ENCODE measurements at places on chromosomes 3 and 15.
A peak's percentile ranks its signal among the peaks of the same experiment; 100 is the strongest.

GRCh38 chr15:31372635-31373091 lies 46.0 kb downstream of the KLF13 start:
- no peaks in the 10 kb centered on the region for H3K27me3 ChIP-seq
- H3K4me1 ChIP-seq = peaks cover 86% of the 10 kb centered on the region
- no peak overlapping the region for H3K27ac ChIP-seq

- H3K4me1 ChIP-seq = peaks cover 34% of the 10 kb centered on the region
- H3K36me3 ChIP-seq = peaks cover 52% of the 10 kb centered on the region
- no peak for DNase-seq
Observed at GRCh38 chr15:57152666-57153539, 223.4 kb upstream of the CGNL1 start.

- peak overlapping the region; percentile 89 for H3K27ac ChIP-seq
- DNase-seq = no peak
- no peak overlapping the region for H3K4me3 ChIP-seq
- H3K36me3 ChIP-seq = peaks cover 6% of the 10 kb centered on the region
Observed at GRCh38 chr3:4581498-4581897, 88.3 kb downstream of the ITPR1 start.

DNA sequence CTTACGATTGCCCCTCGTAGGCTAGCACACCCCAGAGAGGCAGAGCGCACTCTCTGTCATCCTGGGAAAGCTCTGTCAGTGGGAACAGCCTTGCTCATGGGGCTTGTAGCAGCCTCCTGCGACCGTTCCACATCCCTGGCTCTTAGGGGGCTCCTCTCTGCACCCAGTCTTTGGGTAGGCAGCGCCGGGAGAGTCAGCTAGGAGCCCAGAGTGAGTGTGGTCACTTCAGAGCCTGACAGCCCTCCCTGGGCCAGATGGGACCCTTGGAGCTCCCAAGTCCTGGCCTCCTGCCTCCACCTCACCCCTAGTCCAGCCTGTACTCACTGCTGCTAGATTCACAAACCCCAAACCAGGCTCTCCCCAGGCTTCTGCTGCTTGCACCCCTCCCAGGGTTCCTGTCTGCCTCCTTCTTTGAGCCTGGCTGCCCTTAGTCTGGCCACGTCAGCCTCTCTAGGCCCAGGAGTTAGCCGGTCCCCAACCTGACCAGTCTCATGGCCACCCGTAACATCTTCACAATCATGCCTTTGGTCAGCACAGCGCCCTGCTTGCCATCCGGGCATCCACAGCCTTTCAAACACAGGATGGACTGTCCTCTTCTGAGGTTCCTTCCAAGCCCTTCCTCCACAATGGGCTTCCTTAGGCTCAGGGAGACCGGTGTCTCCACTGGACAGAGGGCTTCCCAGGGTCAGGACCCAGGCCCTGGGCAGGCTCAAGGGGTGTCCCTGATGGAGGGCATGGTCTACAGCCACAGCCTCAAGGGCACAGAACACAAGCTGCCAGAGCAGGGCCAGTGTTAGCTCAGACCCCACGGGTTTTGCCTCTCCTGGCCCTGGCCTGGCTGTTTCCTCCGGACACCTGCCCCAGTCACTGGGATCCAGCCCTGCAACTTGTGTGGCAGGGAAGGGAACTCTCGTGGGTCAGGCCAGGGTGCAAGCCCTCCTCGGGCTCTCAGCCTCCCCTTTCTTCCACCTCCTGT lies 4.6 kb downstream of the ACSBG1 start:
- no peaks in the 10 kb centered on the region for H3K36me3 ChIP-seq
- no peak for DNase-seq
- no peak overlapping the region for H3K27ac ChIP-seq
- no peak overlapping the region for H3K4me3 ChIP-seq
- peaks cover 8% of the 10 kb centered on the region for H3K27me3 ChIP-seq

DNA sequence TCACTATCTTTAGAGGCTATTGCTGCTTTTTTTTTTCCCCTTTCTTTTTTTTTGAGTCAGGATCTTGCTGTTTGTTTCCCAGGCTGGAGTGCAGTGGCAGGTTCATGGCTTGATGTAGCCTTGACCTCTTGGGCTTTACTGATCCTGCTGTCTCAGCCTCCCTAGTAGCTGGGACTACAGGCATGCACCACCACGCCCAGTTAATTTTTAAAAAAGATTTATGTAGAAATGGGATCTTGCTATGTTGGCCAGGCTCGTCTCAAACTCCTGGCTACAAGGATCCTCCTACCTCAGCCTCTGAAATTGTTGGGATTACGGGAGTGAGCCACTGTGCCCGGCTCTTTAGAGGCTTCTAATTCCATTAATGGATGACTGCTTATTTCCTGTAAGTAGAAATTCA lies 15.1 kb downstream of the MGA start:
- no peak for DNase-seq
- no peaks in the 10 kb centered on the region for H3K27me3 ChIP-seq
- peaks cover 52% of the 10 kb centered on the region for H3K4me1 ChIP-seq
- peaks cover 29% of the 10 kb centered on the region for H3K36me3 ChIP-seq

GRCh38 chr3:114122027-114122709 lies 56.7 kb downstream of the DRD3 start:
- peaks cover 8% of the 10 kb centered on the region for H3K27me3 ChIP-seq
- no peak overlapping the region for H3K27ac ChIP-seq
- H3K36me3 ChIP-seq = no peaks in the 10 kb centered on the region
- DNase-seq = no peak
- no peak overlapping the region for H3K4me3 ChIP-seq
- no peaks in the 10 kb centered on the region for H3K4me1 ChIP-seq

- DNase-seq = no peak
- H3K4me3 ChIP-seq = no peak overlapping the region
- no peak overlapping the region for H3K27ac ChIP-seq
- H3K27me3 ChIP-seq = peaks cover 4% of the 10 kb centered on the region
- H3K4me1 ChIP-seq = no peaks in the 10 kb centered on the region
Observed at GRCh38 chr3:172073262-172073915, 34.0 kb downstream of the FNDC3B start.

DNA sequence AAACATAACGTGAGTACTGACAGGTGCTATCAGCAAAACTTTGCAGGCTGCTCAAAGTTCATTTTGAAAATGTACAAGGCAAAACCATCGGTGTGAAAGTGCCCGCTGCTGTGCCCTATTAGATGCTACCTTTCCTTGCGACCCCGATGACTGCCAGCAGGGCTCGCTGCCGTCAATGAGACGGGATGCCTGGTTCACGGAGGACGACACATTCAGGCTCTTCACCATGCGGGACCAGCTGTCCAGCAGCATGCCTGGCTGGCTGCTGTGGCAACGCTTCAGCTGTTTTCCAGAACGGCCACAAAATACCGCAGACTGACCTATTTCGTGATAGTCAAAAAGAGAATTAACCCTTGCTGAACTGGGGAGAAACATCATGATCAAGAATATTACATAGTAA lies 92.7 kb upstream of the OCA2 start:
- no peak overlapping the region for H3K27ac ChIP-seq
- peaks cover 3% of the 10 kb centered on the region for H3K4me1 ChIP-seq
- no peaks in the 10 kb centered on the region for H3K27me3 ChIP-seq

GRCh38 chr3:125281381-125281780 lies 68.8 kb upstream of the SLC12A8 start:
- H3K36me3 ChIP-seq = peaks cover 33% of the 10 kb centered on the region
- H3K4me3 ChIP-seq = no peak overlapping the region
- H3K4me1 ChIP-seq = peaks cover 5% of the 10 kb centered on the region
- no peak for DNase-seq
- no peaks in the 10 kb centered on the region for H3K27me3 ChIP-seq

- no peak overlapping the region for H3K4me3 ChIP-seq
- H3K4me1 ChIP-seq = no peaks in the 10 kb centered on the region
- DNase-seq = no peak
- peaks cover 7% of the 10 kb centered on the region for H3K27me3 ChIP-seq
Observed at GRCh38 chr15:60065951-60066350, 61.8 kb downstream of the FOXB1 start.

DNA sequence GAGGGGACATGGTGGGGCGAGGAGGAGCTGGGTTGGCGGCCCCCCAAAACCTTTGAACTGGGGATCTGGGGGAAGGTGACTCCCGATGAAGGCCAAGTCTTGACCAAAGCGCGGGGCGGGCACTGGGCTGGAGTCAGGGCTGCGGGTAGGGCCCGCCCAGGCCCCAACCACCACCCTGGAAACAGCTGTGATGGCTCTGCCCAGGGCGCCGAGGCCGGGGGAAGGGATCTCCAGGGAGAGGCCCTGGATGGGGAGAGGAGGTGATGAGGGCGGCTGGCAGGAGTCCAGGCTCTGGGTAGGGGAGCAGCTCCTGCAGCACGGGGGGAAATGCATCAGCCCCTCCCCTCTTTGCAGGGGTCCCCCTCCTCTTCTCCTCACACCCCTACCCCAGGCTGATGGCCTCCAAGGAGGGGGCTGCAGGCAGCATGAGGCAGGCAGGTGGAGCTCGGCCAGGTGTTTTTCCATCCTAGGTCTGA lies 5.9 kb upstream of the C15orf39 start:
- H3K27me3 ChIP-seq = peaks cover 44% of the 10 kb centered on the region
- H3K4me3 ChIP-seq = no peak overlapping the region
- peaks cover 18% of the 10 kb centered on the region for H3K4me1 ChIP-seq
- no peaks in the 10 kb centered on the region for H3K36me3 ChIP-seq
- H3K27ac ChIP-seq = no peak overlapping the region

GRCh38 chr3:106643684-106644161 lies 733.5 kb upstream of the CCDC54 start:
- H3K4me1 ChIP-seq = peaks cover 6% of the 10 kb centered on the region
- H3K36me3 ChIP-seq = no peaks in the 10 kb centered on the region
- no peak overlapping the region for H3K27ac ChIP-seq
- no peak for DNase-seq

- peak; percentile 77 for DNase-seq
- no peaks in the 10 kb centered on the region for H3K27me3 ChIP-seq
- peaks cover 62% of the 10 kb centered on the region for H3K4me1 ChIP-seq
Observed at GRCh38 chr15:59298225-59298853, 74.3 kb downstream of the MYO1E start.

GRCh38 chr3:159941038-159942000 lies 47.3 kb upstream of the IL12A start:
- no peak overlapping the region for H3K4me3 ChIP-seq
- peaks cover 4% of the 10 kb centered on the region for H3K4me1 ChIP-seq
- no peak overlapping the region for H3K27ac ChIP-seq
- no peaks in the 10 kb centered on the region for H3K36me3 ChIP-seq

- H3K4me1 ChIP-seq = no peaks in the 10 kb centered on the region
- no peak for DNase-seq
- no peak overlapping the region for H3K27ac ChIP-seq
- no peaks in the 10 kb centered on the region for H3K36me3 ChIP-seq
Observed at GRCh38 chr3:100227511-100227921, 33.3 kb upstream of the TBC1D23 start.

GRCh38 chr3:192608726-192609600 lies 118.4 kb downstream of the FGF12 start:
- no peak for DNase-seq
- no peaks in the 10 kb centered on the region for H3K36me3 ChIP-seq

DNA sequence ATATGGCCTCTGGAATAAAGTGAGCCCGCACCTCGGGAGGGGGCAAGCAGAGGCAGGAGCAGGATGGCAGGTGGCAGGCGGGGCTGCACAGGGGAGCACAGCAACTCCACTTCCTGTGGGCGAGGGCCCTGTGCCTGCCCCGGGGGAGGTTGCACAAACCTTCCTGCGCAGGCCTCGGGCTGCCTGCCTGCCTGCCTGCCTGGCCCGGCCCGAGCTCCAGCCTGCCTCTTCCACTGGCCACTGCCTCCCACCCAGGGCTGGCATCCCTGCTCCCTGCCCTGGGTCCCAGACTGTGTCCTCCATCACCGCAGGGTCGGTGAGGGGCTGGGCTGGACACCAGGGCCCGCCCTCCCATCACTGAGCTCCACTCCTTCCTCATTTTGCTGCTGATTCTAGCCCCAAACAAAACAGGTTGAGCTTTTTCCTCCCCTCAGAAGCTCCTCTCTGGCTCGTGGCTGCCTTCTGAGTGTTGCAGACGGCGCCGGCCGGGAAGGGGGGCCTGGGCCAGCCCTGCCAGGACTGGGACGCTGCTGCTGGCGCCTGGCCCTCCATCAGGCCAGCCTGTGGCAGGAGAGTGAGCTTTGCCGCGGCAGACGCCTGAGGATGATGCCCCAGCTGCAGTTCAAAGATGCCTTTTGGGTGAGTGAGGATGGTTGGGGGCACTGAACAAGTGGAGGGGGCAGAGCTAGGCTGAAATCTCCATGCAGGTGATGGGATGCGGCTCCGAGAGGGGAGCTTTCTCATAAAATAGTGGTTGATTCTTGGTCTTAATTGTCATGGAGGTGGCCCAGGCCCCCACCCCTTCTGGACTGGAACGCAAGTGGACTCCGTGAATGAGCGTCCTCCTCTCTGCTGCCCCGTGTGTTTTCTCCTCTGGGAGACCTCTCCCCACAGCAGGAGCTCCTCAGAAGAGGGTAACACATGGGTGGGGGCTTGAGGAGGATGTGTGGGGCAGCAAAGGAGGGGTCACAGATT lies at the start of gene PSTPIP1:
Gene PSTPIP1, plus strand, starts transcription at position 156 of the 975 bp plus-strand sequence. Its CDS starts 448 bp downstream, at position 604.
- H3K36me3 ChIP-seq = no peaks in the 10 kb centered on the region
- H3K4me1 ChIP-seq = peaks cover 80% of the 10 kb centered on the region
- peak within 1 kb of the TSS; percentile 94 for H3K4me3 ChIP-seq
- no peaks in the 10 kb centered on the region for H3K27me3 ChIP-seq

DNA sequence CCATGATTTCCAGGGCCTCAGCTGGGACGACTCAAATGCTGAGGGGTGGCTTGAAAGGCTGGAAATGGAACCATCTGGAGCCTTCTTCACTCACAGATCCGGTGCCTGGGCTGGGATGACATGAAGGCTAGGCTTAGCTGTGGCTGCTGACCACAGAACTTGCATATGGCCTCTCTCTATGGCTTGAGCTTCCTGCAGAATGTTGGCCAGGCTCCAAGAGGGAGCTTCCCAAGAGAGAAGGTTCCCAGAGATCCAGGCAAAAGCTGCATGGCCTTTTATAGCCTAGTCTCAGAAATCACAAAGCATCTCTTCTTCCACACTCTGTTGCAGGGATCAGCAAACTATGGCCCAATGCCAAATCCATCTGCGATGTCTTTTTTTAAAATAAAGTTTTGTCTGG lies 44.8 kb downstream of the GATM start:
- H3K27me3 ChIP-seq = peaks cover 8% of the 10 kb centered on the region
- no peak overlapping the region for H3K4me3 ChIP-seq
- no peaks in the 10 kb centered on the region for H3K4me1 ChIP-seq
- no peak for DNase-seq
- no peak overlapping the region for H3K27ac ChIP-seq

GRCh38 chr3:48268936-48269561 lies 28.1 kb downstream of the ZNF589 start:
- no peak for DNase-seq
- H3K36me3 ChIP-seq = peaks cover 44% of the 10 kb centered on the region
- H3K27ac ChIP-seq = no peak overlapping the region

- no peak for DNase-seq
- no peak overlapping the region for H3K4me3 ChIP-seq
- no peaks in the 10 kb centered on the region for H3K27me3 ChIP-seq
Observed at GRCh38 chr3:122458992-122459391, 43.1 kb upstream of the WDR5B start.

DNA sequence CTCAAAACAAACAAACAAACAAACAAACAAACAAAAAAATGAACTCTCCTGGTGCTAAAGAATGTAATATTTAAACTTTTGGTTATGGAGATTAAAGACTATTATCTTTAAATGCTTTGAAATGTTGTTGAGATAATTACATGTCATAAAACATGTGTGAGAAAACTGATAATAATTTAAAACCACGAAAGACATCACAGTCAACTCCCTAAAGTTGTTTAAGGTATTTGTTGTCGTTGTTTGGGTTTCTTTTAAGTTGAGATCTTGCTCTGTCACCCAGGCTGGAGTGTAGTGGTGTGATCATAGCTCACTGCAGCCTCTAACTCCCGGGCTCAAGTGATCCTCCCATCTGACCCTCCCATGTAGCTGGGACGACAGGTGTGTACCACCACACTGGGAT lies 12.0 kb downstream of the EFCAB12 start:
- no peak overlapping the region for H3K4me3 ChIP-seq
- no peaks in the 10 kb centered on the region for H3K36me3 ChIP-seq
- DNase-seq = no peak
